ENCODE measurements at places on chromosomes 13 and 19.

- H3K27ac ChIP-seq: peak overlapping the region; percentile 94
- peaks cover 5% of the 10 kb centered on the region for H3K36me3 ChIP-seq
- peak overlapping the region; percentile 84 for H3K4me3 ChIP-seq
- peaks cover 43% of the 10 kb centered on the region for H3K4me1 ChIP-seq
These were observed 1.2 kb downstream of the SPART start for GRCh38 chr13:36344886-36345437.

GRCh38 chr13:38418286-38418685 is 68.6 kb downstream of the UFM1 start:
- DNase-seq: no peak
- H3K27me3 ChIP-seq: no peaks in the 10 kb centered on the region
- no peaks in the 10 kb centered on the region for H3K36me3 ChIP-seq
- peaks cover 8% of the 10 kb centered on the region for H3K4me1 ChIP-seq

GRCh38 chr19:2487842-2488241 is 11.9 kb downstream of the GADD45B start:
- no peaks in the 10 kb centered on the region for H3K36me3 ChIP-seq
- peaks cover 19% of the 10 kb centered on the region for H3K4me1 ChIP-seq
- no peak for DNase-seq
- no peak overlapping the region for H3K4me3 ChIP-seq

- no peak for DNase-seq
- no peak overlapping the region for H3K4me3 ChIP-seq
- H3K4me1 ChIP-seq: no peaks in the 10 kb centered on the region
- H3K27me3 ChIP-seq: no peaks in the 10 kb centered on the region
- no peaks in the 10 kb centered on the region for H3K36me3 ChIP-seq
These were observed 246.7 kb downstream of the PCDH17 start for GRCh38 chr13:57878291-57878690.

- no peak overlapping the region for H3K4me3 ChIP-seq
- no peaks in the 10 kb centered on the region for H3K4me1 ChIP-seq
- no peaks in the 10 kb centered on the region for H3K36me3 ChIP-seq
- peaks cover 19% of the 10 kb centered on the region for H3K27me3 ChIP-seq
- no peak overlapping the region for H3K27ac ChIP-seq
These were observed 111.9 kb downstream of the EFNB2 start for GRCh38 chr13:106423530-106423929.

DNA sequence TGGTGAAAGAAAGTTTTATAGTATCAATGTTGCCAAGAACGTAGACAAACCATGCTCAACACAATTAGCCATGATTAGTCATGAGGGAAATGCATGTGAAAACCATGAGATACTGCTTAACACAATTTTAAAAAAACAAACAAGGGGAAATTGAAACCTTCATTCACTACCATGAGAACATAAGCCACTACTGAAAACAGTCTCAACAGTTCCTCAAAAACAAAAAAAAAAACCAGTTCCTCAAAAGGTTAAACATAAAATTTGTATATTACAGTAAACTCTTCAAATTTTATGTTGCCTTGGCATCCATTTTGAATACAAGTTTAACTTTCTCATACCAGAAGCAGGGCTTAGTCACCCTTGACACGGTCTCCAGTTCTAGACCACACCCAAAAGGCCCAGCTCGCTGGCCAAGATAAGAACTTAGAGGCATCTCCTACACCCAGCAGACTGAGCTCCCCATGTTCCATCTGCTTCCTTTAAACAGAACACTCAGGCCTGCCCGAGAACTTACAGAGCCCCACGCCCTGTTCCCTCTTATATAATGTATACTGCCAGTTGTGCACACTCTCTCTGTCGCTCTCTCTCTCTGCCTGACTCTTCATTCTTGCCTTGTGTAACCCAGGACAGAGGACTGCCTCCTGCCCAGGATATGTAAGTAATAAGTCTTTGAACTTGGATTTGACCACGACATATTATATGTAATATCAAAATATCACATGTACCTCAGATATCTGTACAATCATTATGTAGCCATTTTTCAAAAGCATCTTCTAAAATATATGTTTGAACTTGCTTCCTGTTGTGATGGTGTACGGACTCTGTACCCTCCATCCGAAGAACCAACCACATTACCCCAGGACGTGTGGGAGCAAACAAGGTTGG is 67.4 kb downstream of the STK24 start:
- H3K27ac ChIP-seq: peak overlapping the region; percentile 95
- peak overlapping the region; percentile 53 for H3K4me3 ChIP-seq
- H3K4me1 ChIP-seq: peaks cover 96% of the 10 kb centered on the region
- peak; percentile 54 for DNase-seq
- peaks cover 85% of the 10 kb centered on the region for H3K36me3 ChIP-seq

DNA sequence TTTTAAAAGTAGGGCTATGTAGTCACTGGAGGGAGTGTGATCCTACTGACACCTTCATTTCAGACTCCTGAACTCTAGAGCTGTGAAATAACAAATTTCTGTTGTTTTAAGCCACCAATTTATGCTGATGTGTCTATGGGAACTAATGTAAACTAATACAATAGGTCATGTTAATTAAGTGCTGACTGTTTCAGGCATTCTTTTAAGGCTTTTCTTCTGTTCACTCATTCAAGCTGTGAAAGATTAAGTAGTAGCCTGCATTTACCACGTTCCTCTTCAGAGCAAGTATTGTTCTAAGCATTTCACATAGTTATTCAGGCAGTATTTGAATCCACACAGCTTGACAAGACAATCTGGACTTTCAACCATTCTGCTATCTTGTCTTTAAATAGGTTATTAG is 1135.0 kb downstream of the SLITRK1 start:
- H3K27ac ChIP-seq: no peak overlapping the region
- H3K27me3 ChIP-seq: no peaks in the 10 kb centered on the region
- no peaks in the 10 kb centered on the region for H3K36me3 ChIP-seq
- H3K4me1 ChIP-seq: no peaks in the 10 kb centered on the region
- no peak for DNase-seq

DNA sequence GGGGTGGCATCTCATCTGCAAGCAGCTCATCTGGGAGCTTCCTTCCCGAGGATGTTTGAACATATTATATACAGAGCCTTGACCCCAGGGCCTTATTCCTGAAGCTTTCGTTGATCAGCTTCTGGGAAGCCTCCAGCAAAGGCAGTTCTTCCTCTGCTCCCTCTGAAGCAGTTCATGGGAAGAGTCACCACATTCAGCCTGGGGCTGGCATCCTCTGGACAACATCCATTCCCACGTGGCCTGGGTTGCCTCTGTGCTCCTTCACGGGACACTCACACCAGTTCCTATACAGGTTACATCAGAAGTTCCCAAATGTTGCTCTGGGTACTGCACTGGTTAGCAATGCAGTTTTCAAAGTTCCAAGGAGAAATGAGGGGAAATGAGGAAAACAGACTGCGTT is 29.6 kb downstream of the COL4A2 start:
- H3K27ac ChIP-seq: no peak overlapping the region
- H3K27me3 ChIP-seq: peaks cover 64% of the 10 kb centered on the region
- no peak overlapping the region for H3K4me3 ChIP-seq
- peaks cover 25% of the 10 kb centered on the region for H3K4me1 ChIP-seq
- no peak for DNase-seq

DNA sequence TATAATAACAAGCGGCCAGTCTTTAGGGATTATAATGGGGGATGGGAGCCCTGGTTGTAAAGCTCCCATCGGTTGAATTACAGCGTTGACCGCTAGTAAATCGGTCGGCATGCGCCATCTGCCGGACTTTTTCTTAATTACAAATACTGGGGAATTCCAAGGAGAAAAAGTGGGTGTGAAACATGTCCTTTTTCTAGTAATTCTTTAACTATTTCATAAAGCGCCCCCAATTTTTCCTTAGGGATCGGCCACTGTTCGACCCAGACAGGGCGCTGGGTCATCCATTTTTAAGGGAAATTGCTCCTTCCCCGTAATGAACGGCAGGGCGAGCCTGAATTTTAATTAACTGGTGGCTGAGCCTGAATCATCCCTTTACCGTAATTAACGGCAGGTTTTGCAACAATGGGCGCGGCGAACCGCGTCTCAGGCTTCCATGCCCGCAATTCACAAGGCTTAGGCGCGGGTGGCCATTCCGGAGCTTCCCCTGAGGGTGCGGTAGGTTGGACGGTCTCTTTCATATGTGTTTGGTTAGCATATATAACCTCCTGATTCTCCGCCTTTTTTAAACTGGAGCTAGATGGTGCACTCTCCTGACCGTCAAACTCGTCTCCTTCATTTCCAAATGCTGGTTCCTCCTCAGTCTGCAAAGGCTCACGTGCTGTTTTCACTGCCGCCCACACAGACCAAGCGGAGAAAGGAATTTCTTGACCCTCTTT is 30.2 kb upstream of the EVI5L start:
- H3K36me3 ChIP-seq: no peaks in the 10 kb centered on the region
- H3K27me3 ChIP-seq: peaks cover 55% of the 10 kb centered on the region
- peak; percentile 60 for DNase-seq
- peaks cover 12% of the 10 kb centered on the region for H3K4me1 ChIP-seq

DNA sequence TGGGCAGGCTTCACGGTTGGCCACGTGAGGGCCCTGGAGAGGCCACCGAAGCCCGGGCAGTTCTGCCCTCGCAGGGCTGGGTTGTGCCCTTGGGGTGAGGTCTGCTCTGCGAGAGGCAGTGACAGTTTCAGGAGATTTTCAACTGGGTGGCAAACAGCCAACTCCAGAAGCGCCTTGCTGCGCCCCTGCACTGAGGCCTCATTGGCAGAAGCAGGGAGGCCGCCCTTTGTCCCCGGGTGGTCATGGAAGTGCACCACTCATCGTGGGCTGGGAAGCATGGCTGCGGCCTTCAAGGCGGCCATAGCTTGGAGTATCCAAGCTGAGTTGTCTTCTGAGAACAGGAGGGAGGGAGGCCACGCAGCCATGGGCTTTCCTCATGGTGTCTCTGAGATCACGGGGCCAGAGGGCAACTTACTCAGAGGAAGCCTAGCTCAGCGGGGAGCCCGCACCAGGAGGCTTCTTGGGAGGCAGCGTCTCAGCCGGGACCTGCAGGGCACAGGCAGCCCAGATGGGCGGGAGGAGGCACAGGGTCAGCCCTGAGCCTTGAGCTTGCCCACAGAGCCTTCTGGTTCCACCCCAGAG is 14.8 kb downstream of the PLEKHJ1 start:
- H3K36me3 ChIP-seq: peaks cover 91% of the 10 kb centered on the region
- peaks cover 5% of the 10 kb centered on the region for H3K4me1 ChIP-seq
- H3K27ac ChIP-seq: peak overlapping the region; percentile 68
- no peak overlapping the region for H3K4me3 ChIP-seq

DNA sequence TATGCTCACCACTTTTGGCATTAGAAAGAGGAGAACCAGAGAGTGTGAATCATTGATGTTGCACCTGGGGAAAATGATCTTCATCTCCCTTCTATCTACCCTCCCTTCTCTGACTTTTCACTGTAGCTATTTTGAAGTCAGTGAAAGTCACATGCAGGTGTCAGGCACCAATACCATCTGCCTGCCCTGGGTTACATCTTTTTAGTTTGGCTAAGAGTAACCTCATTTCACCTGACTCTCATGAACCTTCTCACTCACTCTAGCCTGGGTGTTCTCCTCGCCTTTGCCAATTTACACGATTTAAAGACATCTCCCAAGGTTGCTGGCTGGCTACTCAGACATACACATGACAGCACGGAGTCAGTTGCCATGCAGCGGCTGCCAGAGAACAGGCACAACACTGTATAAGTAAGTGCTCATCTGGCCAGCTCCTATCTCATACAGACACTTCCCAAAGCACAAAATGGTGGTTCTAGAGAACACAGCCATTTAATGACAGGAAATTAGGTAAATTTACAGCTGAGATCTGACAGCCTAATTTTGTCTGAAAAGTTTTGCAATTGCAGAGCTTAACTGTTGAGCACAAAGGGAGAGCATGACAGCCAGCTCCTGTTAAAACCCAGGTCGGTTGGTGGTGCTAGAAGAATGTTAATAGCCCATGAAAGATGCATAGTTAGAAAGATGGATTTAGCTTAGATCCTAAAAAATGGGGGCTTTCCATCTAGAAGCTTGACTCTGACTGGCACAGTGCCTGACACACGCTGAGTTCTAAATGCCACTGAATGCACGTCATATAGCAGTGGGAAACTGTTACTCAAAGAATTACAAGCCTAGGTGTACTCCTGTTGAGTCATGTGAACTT is 32.5 kb downstream of the LCP1 start:
- H3K36me3 ChIP-seq: peaks cover 95% of the 10 kb centered on the region
- H3K27me3 ChIP-seq: no peaks in the 10 kb centered on the region
- peak overlapping the region; percentile 6 for H3K4me3 ChIP-seq
- H3K4me1 ChIP-seq: peaks cover 60% of the 10 kb centered on the region
- H3K27ac ChIP-seq: peak overlapping the region; percentile 92

DNA sequence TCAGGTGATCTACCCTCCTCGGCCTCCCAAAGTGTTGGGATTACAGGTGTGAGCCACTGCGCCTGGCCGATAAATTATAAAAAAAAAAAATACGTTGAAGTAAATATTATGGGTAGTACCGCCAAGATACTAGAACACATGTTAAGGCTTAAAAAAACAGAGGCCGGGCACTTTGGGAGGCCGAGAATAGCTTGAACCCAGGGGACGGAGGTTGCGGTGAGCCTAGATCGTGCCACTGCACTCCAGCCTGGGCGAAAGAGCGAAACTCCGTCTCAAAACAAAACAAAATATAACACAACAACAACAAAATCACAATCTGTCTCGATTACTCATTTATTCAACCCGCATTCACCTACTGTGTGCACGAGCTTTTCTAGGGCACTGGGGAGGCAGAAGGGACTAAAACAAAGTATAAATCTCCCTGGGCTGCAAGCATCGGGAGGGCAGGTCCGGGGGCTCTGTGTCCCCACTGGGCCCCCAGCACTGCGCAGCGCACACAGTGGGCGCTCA is 1.3 kb upstream of the BICRA start:
- DNase-seq: no peak
- peak overlapping the region; percentile 86 for H3K4me3 ChIP-seq
- H3K36me3 ChIP-seq: peaks cover 14% of the 10 kb centered on the region
- H3K27ac ChIP-seq: peak overlapping the region; percentile 93
- H3K4me1 ChIP-seq: peaks cover 35% of the 10 kb centered on the region

DNA sequence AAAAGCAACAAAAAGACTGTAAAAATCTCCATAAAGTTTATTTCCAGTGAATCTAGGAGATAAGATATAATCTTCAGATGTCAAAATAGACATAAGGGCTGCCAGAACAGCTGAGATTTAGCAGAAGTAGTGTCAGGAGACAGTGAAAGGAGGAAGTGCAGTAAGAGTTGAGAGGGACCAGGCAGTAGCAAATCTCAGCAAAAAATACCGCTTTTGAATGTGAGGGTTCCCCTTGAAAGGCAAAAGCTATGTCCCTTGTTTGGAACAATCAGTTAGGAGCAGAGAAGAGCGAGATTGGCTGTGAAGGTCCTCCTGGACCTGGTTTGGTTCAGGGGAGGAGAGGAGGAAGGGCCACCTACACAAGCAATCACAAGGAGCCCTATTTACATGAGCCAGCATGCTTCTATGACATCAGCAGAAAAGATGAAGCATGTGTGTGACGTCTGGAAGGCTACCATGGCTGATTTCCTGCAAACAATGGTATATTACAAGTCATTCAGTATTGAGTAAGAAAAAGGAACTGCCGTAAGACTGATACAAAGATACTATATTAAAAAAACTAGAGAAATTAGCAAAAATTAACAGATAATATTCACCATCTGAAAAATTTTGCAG is 98.9 kb upstream of the SIAH3 start:
- H3K27ac ChIP-seq: no peak overlapping the region
- H3K4me3 ChIP-seq: no peak overlapping the region
- DNase-seq: no peak
- H3K4me1 ChIP-seq: peaks cover 6% of the 10 kb centered on the region
- no peaks in the 10 kb centered on the region for H3K27me3 ChIP-seq

Data from activated T-cell treated with anti-CD3 and anti-CD28 coated beads, Interleukin-2, amount 50 U/mL, for 24 hours (primary cell).